ENCODE measurements at places on chromosomes 1 and 21.

GRCh38 chr21:18424276-18424675 is 20.7 kb upstream of the TMPRSS15 start:
- DNase-seq, result no peak

DNA sequence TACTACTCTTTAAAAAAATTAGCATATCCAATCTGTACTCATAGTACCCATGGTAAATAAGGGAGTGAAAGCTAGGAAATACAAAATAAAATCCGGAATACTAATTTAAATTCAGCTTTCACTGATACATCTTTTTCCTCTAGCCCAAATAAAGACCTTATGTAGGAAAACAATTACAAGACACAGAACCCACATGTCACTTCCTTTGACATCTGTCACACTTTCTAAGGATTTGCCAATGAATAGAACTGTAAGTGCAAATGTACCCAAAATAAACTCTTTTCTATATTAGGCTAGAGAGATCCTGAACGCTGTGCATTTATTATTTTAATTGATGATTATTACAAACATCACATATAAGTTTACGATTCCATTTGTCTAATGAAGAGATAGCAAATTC is 393.0 kb downstream of the LRRIQ3 start:
- no peak for DNase-seq

- DNase-seq, result no peak
Measured at GRCh38 chr1:182205351-182206022, 144.0 kb upstream of the ZNF648 start.

DNA sequence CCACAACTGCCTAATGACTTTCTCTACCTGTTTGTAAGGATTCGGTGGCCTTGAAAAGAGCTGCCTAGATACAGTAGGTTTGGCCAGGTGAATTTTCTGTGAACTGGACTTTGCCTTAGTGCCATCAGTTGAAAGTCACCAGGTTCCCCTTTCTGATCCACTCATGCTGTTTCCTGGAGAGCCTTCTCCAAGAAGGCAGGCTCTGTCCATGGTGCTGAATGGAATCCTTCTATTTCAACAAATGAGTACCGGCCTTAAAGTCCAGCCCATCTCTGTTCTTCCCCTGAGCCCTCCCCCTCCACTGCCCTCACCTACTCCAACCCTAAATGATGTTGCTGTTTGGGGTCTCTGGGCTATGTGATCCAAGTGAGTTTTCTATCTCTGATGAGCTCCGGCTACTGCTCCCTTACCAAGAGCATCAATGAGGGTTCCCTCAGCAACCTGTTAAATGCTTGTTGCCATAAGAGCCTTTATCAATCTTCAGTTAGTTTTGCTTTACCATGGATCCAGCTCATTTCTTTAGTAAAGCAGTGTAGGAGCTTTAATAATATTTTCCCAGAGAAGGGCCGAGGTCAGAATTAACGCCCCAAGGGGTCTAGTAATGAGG is 500.4 kb downstream of the PTPRU start:
- DNase-seq, result peak; percentile 22

DNA sequence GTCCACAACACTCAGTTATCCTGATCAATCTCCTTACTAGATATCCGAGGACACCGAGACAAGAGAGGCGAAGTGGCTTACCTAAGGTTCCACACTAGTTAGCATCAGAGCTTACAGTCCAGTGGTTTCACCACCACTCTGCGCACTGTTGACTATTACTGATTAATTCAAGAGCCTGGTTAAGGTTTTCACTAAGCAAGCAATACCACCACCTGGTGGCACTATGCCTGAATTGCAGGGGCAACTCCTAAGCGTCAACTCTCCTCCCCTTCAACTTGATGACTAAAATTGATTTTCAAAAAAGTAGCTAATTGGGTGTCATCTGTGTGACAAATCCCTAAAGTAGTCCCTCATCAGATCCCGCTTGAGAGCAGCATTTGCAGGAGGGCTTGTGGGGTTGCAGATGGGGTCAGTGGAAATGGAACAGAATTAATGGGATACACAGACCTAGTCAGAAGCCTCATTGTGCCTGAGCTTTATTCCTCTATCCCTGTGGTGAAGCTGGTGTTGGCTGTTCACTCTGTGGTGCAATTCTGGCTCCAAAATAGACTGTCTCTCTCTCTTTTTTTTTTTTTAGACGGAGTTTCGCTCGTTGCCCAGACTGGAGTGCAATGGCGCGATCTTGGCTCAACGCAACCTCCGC is 9.1 kb downstream of the TTC22 start:
- DNase-seq, result no peak

DNA sequence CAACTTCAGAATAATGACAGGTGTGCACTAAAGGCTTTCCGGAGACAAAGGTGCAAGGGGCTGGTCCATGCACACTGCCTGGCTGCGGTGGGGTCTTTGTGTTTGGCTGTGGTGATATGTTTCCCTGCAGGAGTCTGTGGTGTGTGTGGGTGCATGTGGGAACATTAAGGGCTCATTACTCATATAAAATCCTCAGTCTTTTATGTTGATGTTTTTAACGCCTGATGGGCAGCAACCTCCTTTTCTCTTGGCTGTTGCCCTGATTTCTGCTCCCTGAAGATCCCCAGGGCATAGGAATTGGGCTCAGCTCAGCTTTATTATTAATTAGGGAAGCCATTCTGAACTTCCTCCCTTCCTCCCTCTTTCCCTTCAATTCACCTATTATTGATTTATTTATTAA is 67.6 kb upstream of the SPAG17 start:
- DNase-seq, result no peak

- DNase-seq, result no peak
Measured at GRCh38 chr1:59179673-59180072, 117.2 kb upstream of the FGGY start.

DNA sequence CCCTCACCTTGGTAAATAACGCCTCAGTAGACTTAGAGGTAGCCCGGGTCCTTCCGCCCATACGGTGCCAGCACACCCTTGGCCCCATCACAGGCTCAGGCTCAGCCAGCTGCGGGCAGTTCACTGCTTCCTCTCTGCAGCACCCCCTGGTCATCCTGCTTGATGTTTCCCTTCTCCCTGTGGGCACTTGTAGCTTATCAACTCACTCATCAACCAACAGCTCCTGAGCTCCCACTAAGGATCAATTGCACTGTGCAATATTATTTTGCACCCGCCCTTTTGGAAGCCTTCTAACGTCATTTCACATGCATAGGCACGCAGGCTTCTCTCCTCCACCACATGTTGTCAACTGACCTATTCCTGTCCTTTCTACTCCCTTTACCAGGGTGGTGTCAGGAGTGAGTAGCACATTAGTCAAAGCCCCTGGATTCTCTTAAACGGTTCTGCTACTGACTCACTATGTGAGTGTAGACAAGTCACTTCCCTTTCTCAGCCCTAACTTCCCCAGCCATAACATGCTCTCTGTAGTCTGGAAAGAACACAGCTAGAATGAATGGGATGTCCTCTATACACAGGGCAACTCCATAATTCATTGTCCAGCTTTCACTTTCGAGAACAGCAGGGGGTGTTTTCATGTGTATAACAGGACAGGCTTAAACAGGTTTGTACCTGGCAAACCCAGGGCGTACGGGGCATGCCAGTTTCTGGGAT is 47.1 kb upstream of the IRF2BP2 start:
- peak; percentile 50 for DNase-seq

GRCh38 chr1:117371441-117372151 is 4.3 kb downstream of the MAN1A2 start:
- DNase-seq, result peak; percentile 21

- no peak for DNase-seq
Measured at GRCh38 chr1:172224871-172225270, 195.6 kb upstream of the C1orf105 start.

GRCh38 chr1:110860174-110860573 is 12.8 kb upstream of the CD53 start:
- no peak for DNase-seq

DNA sequence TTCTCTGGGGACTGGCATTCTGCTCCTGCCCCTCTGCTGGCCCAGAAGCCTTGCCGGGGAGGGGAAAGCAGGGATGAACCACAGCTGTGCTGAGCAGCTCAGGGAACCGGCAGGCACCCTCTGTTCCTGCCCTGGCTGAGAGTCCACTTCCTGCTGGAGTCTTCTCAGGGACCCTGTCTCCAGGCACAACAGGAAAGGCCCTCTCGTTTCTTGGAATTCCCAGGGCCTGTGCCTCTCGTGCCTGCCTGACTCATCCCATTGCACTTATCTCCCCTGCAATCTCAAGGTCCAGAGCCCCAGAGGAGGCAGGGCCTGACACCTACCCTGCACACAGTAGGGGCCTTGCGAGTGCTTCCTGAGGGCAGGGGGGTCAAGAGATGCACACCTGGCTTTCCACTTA is 1.1 kb upstream of the EDN2 start:
- peak; percentile 66 for DNase-seq

GRCh38 chr1:93805027-93805610 is 73.9 kb downstream of the DNTTIP2 start:
- peak; percentile 33 for DNase-seq

- DNase-seq, result no peak
Measured at GRCh38 chr1:43653339-43653738, 3.4 kb downstream of the KDM4A start.

DNA sequence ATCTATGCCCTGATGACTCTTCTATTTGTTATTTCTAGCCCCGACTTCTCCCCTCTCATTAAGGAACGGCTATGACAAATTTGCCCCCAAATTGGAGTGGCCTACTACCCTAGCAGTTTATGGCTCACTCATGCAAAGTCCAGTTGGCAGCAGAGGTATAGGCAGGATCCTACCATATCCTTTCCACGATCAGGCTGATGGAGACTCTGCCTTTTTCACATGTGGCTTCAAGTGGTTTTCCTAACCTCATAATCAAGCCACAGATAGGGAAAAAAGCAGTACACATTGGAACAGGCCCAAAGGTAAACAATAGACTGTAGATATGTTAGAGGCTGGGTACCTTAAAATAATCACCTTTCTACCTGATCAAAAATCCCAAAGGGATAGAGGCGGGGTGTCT is 292.5 kb downstream of the NCAM2 start:
- no peak for DNase-seq

DNA sequence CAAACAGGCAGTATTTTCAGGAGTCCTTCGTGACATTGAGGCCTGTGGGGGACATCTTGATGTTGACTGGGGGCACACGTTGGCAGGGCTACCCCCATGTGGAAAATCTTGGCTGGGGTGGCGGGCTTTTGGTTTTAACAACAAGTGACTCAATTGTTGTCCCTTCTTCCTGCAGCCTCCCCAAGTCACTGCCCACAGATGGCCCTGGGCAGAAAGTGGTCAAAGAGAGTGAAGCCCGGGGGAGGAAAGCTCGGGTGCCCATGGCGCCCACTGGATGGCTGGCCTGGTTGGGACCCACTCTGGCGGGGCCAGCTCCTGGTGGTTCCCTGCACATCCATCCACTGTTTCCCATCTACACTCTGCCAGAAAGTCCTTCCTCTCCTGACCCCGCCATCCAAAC is 24.6 kb upstream of the ZNF648 start:
- no peak for DNase-seq

GRCh38 chr1:27327964-27328363 is 6.0 kb downstream of the TMEM222 start:
- DNase-seq, result no peak

DNA sequence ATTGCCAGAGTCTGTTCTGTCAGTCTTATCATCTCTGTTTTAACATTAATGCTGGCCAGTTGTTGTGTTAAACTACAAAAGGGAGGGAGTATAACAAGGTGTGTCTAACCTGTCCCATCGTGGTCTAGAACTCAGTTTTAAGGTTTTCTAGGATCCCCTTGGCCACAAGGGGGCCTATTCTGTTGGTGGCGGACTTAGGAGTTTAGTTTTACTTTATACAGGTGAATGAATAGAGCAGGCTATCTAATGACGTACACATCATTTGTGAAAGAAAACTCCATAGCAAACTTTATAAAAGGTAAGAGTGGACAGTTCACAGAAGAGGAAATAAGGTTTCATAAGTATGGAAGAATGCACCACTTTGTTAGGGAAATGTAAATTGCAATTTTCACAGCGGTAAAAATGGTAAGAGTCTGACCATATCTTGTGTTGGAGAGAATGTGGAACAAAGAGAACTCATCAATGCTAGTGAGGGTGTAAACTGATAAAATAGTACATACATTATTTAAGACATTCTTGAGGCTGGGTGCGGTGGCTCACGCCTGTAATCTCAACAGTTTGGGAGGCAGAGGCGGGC is 2.5 kb upstream of the ATF6 start:
- DNase-seq, result no peak

DNA sequence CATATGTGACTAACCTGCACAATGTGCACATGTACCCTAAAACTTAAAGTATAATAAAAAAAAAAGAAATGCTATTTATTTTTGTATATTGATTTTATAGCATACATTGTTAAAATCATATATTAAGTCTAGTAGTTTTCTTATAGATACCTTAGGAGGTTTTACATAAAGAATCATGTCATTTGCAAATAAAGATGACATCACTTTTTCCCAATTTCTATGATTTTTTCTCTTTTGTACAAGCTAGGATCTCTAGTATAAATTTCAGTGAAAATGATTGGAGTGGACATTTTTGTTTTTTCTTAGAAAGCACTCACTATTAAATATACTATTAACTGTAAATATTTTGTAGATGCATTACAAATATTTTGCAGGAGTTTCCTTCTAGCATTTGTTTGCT is 20.5 kb upstream of the NTMT2 start:
- DNase-seq, result no peak

- DNase-seq, result no peak
Measured at GRCh38 chr1:17620448-17620847, 81.0 kb downstream of the ARHGEF10L start.

GRCh38 chr21:42780617-42781016 is 98.7 kb downstream of the WDR4 start:
- no peak for DNase-seq

GRCh38 chr1:228935198-228935663 is 200.0 kb downstream of the RHOU start:
- no peak for DNase-seq

Data from PC-9 (cell line).